ENCODE measurements at places on chromosomes 12 and 14.

- H3K27me3 ChIP-seq, result no peaks in the 10 kb centered on the region
- DNase-seq, result no peak
- H3K36me3 ChIP-seq, result no peaks in the 10 kb centered on the region
- no peaks in the 10 kb centered on the region for H3K4me1 ChIP-seq
Measured at GRCh38 chr12:128867466-128867865, 14.2 kb downstream of the GLT1D1 start.

DNA sequence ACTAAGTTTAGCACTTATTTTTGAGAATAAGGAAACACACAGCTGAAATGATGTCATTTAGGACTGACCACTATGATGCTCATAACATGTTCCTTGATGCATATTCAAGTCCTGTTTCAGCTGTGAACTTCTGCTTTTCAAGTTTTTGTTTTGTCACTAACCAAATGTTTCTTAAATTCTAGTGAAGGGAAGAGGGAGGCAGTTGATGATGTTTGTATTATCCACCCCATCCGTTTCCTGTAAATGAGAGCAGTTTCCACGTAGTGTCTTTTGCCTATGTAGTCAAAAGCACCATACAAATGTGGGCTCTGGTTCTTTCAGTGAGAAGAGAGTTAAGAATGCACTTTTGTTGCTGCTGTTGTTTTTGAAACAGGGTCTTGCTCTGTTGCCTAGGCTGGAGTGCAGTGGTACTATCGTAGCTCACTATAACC, 491.8 kb downstream of the PCNX1 start:
- H3K36me3 ChIP-seq, result peaks cover 7% of the 10 kb centered on the region
- H3K4me3 ChIP-seq, result peak overlapping the region; percentile 43
- no peak for DNase-seq
- peaks cover 27% of the 10 kb centered on the region for H3K4me1 ChIP-seq
- H3K27ac ChIP-seq, result peak overlapping the region; percentile 88

DNA sequence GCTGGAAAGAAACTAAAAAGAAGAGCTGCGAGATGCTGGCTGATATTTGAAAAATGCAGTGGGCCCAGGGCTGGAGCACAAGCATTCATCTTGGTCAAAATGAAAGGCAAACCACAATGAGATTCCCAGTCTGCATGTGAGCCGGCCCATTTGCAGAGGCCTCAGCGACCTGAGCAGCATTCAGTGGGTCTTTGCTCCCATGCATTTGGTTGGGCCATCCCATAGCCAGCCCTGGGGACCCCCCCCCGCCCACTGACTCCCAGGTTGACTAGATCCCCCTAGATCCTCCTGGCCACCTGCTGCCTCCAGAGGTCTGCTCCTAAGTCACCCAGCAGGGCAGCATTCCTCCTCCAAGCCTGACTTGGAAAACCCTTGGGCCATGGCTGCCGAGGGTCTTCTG, 59.8 kb downstream of the PRMT8 start:
- no peak overlapping the region for H3K4me3 ChIP-seq
- peaks cover 29% of the 10 kb centered on the region for H3K27me3 ChIP-seq
- peaks cover 2% of the 10 kb centered on the region for H3K4me1 ChIP-seq
- no peaks in the 10 kb centered on the region for H3K36me3 ChIP-seq
- no peak overlapping the region for H3K27ac ChIP-seq

DNA sequence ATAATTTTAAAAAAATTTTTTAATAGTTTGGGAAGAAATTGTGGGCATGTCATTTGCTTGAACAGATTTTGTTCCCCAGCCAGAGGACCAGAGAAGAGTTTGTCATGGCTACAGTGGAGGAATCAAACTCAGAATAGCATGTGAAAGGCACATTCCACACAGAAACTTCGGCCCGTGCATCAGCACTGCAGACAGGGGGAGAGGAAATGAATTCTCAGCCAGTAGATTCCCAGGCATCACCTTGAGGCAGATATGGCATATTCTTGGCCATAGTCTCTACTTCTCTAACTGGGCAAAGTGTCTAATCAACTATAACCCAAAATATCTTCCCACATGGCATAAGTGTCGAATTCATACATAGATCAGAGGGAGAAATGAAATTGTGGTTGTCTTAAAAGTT, 153.3 kb downstream of the PRKCH start:
- peaks cover 33% of the 10 kb centered on the region for H3K36me3 ChIP-seq
- DNase-seq, result no peak
- peaks cover 90% of the 10 kb centered on the region for H3K4me1 ChIP-seq
- no peaks in the 10 kb centered on the region for H3K27me3 ChIP-seq

GRCh38 chr12:59867055-59867454, 271.2 kb downstream of the SLC16A7 start:
- H3K4me1 ChIP-seq, result no peaks in the 10 kb centered on the region
- no peaks in the 10 kb centered on the region for H3K36me3 ChIP-seq
- H3K4me3 ChIP-seq, result no peak overlapping the region
- no peak overlapping the region for H3K27ac ChIP-seq
- H3K27me3 ChIP-seq, result no peaks in the 10 kb centered on the region

GRCh38 chr12:113083863-113084435, 27.4 kb downstream of the DTX1 start:
- peaks cover 5% of the 10 kb centered on the region for H3K27me3 ChIP-seq
- no peaks in the 10 kb centered on the region for H3K36me3 ChIP-seq
- peaks cover 24% of the 10 kb centered on the region for H3K4me1 ChIP-seq
- DNase-seq, result no peak
- H3K4me3 ChIP-seq, result no peak overlapping the region

- no peak overlapping the region for H3K4me3 ChIP-seq
- H3K4me1 ChIP-seq, result no peaks in the 10 kb centered on the region
- no peaks in the 10 kb centered on the region for H3K36me3 ChIP-seq
- H3K27ac ChIP-seq, result no peak overlapping the region
- DNase-seq, result no peak
Measured at GRCh38 chr12:51187370-51187987, 14.5 kb upstream of the TFCP2 start.

GRCh38 chr12:88299567-88300101, 157.5 kb downstream of the TMTC3 start:
- no peaks in the 10 kb centered on the region for H3K36me3 ChIP-seq
- no peak for DNase-seq
- no peak overlapping the region for H3K27ac ChIP-seq
- no peaks in the 10 kb centered on the region for H3K27me3 ChIP-seq
- H3K4me3 ChIP-seq, result no peak overlapping the region
- H3K4me1 ChIP-seq, result no peaks in the 10 kb centered on the region

GRCh38 chr12:26100666-26101349, 24.0 kb downstream of the BHLHE41 start:
- H3K27ac ChIP-seq, result no peak overlapping the region
- no peak overlapping the region for H3K4me3 ChIP-seq
- H3K27me3 ChIP-seq, result peaks cover 16% of the 10 kb centered on the region
- DNase-seq, result no peak
- H3K36me3 ChIP-seq, result no peaks in the 10 kb centered on the region

DNA sequence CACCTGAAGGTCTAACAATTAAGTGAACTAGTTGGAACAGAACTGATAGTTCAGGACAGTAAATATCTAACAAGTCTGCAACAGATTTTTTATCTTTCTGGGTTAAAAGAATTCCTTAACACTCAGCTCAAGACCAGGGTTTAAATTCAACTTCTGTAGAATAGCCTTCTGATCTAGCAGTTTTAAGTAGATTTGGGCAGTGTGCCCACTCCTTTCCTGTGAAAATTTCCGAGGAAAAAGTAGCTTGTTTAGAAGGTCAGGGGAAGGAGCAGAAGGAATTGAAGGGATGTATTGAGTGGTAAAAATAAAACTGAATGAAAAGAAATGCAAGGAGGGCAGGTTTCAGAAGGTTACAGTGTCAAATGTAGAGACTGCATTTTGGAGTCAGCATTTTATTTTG, 45.8 kb downstream of the ATL1 start:
- H3K4me1 ChIP-seq, result peaks cover 1% of the 10 kb centered on the region
- no peak overlapping the region for H3K4me3 ChIP-seq
- DNase-seq, result no peak
- H3K27ac ChIP-seq, result no peak overlapping the region

DNA sequence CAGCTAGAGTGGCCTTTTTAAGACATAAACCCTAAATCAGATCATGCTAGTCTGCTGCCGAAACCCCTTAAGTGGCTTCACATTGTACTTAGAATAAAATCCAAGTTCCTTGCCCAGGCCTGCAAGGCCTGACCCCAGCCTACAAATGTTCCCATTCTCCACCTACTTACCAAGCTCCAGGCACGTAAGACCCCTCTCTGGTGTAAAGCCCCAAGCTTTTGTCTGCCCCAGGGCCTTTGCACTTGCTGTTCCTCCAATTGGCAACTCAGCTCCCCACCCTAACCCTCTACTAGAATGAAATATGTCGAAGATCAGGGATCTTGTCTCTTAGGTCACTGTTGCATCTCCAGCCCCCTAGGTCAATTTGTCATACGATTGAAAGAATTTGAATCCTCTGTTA, 27.1 kb upstream of the MED13L start:
- H3K27me3 ChIP-seq, result peaks cover 2% of the 10 kb centered on the region
- no peak overlapping the region for H3K27ac ChIP-seq
- H3K36me3 ChIP-seq, result no peaks in the 10 kb centered on the region

DNA sequence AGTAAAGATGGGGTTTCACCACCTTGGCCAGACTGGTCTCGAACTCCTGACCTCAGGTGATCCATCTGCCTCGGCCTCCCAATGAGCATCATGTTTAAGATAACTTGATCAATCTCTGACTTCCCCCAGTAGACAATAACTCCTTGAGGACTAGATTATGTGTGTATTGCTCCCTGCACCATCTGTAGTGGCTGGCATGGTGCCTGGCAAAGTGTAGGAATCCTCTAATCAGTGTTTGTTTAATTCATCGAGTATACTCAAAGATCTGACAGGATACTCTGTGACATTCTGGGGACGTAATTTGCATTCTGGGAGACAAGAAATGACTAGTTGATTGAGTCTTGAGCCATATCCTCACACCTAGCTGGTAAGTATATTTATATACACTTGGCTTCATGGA, 873.5 kb upstream of the TMEM132C start:
- no peak overlapping the region for H3K27ac ChIP-seq
- no peaks in the 10 kb centered on the region for H3K4me1 ChIP-seq
- no peak for DNase-seq
- H3K4me3 ChIP-seq, result no peak overlapping the region
- H3K27me3 ChIP-seq, result peaks cover 3% of the 10 kb centered on the region

- no peak for DNase-seq
- peaks cover 8% of the 10 kb centered on the region for H3K4me1 ChIP-seq
- H3K27me3 ChIP-seq, result peaks cover 6% of the 10 kb centered on the region
- H3K36me3 ChIP-seq, result no peaks in the 10 kb centered on the region
- no peak overlapping the region for H3K27ac ChIP-seq
- H3K4me3 ChIP-seq, result no peak overlapping the region
Measured at GRCh38 chr12:62210422-62210821, 49.8 kb upstream of the USP15 start.

DNA sequence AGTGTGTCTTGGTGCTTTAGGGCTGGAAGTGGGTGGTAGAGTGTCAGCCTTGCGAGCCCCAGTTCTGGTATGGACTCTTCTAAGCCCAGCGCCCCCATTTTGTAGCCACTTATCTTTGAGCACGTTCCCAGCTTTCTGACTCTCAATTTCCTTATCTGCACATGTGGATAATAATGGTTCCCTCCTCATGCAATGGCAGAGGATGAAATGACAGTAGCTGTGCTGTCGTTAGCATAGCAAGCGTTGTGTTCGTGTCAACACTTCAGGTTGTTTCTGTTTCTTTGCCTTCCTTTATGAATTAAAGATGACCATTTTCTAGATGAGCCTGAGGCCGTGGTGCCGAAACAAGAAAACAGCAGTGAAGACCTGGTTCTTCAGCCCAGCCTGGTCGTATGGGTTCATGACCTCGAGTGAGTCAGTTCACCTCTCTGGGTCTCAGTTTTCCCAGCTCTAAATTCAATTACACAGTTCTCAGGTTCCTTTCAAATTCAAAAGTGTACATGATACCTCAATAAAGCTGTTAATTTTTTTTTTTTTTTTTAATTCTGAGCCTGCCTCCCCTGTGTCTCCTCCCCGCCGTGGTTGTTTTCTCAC, 233.0 kb downstream of the SLC41A2 start:
- peaks cover 19% of the 10 kb centered on the region for H3K36me3 ChIP-seq
- no peaks in the 10 kb centered on the region for H3K27me3 ChIP-seq
- no peak overlapping the region for H3K4me3 ChIP-seq
- peaks cover 43% of the 10 kb centered on the region for H3K4me1 ChIP-seq
- DNase-seq, result no peak

DNA sequence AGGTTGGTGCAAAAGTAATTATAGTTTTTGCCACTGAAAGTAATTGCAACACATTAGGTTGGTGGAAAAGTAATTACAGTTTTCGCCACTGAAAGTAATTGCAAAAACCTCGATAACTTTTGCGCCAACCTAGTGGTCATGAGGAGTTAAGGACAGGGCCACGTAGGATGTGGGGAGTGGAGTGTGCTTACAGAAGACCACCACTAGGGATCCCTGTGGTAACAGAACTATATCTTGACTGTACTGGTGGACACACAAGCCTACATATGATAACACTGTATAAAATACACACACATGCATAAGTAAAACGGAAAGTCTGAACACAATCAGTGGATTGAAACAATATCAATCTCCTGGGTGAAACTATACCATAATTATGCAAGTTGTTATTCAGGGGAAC, 187.4 kb upstream of the ABCD2 start:
- no peak overlapping the region for H3K4me3 ChIP-seq
- no peaks in the 10 kb centered on the region for H3K4me1 ChIP-seq
- DNase-seq, result no peak
- H3K27ac ChIP-seq, result no peak overlapping the region
- no peaks in the 10 kb centered on the region for H3K36me3 ChIP-seq

- H3K27ac ChIP-seq, result no peak overlapping the region
- no peaks in the 10 kb centered on the region for H3K36me3 ChIP-seq
- no peak for DNase-seq
- H3K4me1 ChIP-seq, result no peaks in the 10 kb centered on the region
Measured at GRCh38 chr12:59119676-59120075, 199.4 kb upstream of the LRIG3 start.

- DNase-seq, result no peak
- peak overlapping the region; percentile 39 for H3K4me3 ChIP-seq
- peaks cover 1% of the 10 kb centered on the region for H3K27me3 ChIP-seq
- H3K36me3 ChIP-seq, result no peaks in the 10 kb centered on the region
Measured at GRCh38 chr12:121196902-121197301, 13.0 kb upstream of the P2RX4 start.

GRCh38 chr12:23169012-23169695, 544.2 kb downstream of the ETNK1 start:
- no peaks in the 10 kb centered on the region for H3K36me3 ChIP-seq
- H3K27ac ChIP-seq, result no peak overlapping the region
- DNase-seq, result no peak
- H3K4me1 ChIP-seq, result no peaks in the 10 kb centered on the region
- no peak overlapping the region for H3K4me3 ChIP-seq

- H3K4me1 ChIP-seq, result no peaks in the 10 kb centered on the region
- no peak overlapping the region for H3K4me3 ChIP-seq
- no peaks in the 10 kb centered on the region for H3K27me3 ChIP-seq
- DNase-seq, result no peak
- no peaks in the 10 kb centered on the region for H3K36me3 ChIP-seq
Measured at GRCh38 chr12:80293347-80293746, 150.7 kb upstream of the PTPRQ start.

GRCh38 chr12:1532375-1533165, 61.8 kb downstream of the FBXL14 start:
- no peaks in the 10 kb centered on the region for H3K36me3 ChIP-seq
- peaks cover 74% of the 10 kb centered on the region for H3K27me3 ChIP-seq
- H3K4me3 ChIP-seq, result peak overlapping the region; percentile 63
- H3K4me1 ChIP-seq, result peaks cover 23% of the 10 kb centered on the region
